Left renal cortex interstitium (tissue), 4 donors: ENCODE measurements at places on chromosomes 1 and 21.

GRCh38 chr1:24020025-24020424 lies 39.9 kb upstream of the SRSF10 start:
- DNase-seq, result no peak

DNA sequence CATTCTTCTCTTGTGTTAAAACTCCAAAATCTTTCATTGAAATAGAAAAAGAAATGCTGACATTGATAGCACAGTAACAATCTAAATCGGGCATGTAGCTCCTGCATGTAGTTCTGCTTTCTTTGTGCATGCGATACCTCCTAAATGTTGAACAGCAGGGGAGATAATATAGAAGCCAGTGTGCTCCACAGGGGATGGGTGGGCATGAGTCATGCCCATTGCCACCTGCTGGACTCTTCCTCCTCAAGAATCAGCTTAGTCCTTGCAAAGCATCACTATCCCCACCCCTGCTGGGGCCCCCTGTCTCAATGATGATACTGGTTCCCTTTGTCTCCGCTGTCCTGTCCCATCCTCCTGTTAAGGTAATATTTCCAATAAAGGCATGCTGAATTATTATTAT lies 203.0 kb downstream of the RWDD3 start:
- DNase-seq, result no peak

DNA sequence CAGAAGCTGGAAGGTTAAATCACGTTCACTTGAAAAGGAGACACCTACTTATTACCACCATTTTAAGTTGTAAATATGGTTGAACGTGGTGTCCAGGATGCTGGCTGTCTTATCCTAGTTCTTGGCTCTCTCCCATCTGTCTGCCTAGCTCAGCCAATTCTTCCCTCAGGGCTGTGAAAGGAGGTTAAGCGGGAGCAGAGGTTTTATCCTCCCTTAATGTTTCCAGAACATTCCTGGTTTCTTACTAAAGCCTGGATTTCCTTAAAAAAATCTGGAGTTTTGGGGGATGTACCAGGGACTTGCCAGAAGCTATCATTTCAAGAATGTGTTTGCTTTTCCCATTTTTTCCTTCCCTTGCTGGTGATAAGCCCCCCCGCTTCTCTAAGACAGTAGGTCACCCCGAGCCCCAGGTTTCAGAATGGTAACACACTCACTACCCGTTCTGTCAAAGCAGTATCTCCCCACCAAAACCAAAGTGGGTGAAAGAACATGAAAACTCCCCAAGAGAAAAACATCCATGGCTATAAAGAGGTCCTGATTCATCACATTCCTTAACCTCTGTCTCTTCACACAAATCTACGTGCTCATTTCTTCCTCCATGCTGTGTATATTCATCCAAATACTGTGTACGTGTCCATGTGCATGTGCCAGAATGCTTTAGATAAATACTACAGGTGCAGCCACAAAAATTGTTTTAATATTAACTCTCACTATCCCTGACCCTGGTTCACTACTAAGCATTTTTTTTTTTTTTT lies 114.7 kb downstream of the MAP3K21 start:
- no peak for DNase-seq

DNA sequence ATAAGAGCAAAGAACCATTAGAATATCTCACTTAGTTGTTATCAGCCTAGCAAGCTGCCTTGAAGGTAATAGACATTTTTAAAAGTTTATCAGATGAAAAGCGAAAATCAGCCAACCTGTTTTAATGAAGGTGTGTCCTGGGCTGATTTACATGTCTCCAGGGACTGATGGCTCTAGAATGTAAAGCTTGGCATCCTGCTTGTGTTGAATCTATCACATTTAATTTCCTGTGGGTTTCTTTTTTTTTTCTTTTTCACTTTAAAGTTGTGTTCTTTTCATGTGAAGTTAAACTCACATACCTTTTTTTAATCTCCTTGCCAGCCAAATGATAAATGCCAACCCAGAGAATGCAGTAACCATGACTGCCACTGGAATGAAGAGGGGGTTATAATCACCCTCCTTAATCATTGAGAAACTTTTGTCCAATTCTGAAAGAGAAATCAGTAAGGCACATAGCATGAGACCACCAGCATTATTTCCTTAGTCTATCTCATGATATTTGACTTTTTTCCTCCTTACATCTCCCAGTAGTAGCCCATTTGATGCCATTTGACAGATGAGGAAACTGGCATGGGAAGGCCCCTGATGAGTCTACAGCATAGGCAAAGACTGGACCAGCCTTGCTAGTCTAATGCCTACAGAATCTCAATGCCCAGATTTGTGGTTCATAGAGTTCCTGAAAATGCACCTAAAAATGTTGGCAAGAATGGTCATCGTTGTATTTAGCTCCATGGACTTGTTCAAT lies 10.0 kb downstream of the SELL start:
- DNase-seq, result no peak

DNA sequence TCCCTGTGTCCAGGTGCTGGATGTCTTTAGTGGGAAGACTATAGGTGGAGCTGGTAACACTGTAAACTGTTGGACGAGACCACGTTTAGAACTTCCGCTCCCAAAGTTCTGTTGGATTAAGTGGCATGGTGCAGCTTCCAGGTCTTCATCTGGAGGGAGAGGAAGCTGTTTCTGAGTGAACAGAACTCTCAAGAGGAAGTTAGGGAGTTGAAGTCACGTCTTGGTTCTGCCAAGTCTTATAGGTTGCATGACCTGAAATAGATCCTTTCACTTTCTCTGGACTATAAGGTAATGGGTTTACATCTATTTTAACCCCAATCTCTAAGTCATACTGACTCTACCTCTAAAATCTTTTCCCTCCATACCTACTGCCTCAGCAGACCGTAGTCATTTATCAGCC lies 97.4 kb upstream of the TNR start:
- no peak for DNase-seq

DNA sequence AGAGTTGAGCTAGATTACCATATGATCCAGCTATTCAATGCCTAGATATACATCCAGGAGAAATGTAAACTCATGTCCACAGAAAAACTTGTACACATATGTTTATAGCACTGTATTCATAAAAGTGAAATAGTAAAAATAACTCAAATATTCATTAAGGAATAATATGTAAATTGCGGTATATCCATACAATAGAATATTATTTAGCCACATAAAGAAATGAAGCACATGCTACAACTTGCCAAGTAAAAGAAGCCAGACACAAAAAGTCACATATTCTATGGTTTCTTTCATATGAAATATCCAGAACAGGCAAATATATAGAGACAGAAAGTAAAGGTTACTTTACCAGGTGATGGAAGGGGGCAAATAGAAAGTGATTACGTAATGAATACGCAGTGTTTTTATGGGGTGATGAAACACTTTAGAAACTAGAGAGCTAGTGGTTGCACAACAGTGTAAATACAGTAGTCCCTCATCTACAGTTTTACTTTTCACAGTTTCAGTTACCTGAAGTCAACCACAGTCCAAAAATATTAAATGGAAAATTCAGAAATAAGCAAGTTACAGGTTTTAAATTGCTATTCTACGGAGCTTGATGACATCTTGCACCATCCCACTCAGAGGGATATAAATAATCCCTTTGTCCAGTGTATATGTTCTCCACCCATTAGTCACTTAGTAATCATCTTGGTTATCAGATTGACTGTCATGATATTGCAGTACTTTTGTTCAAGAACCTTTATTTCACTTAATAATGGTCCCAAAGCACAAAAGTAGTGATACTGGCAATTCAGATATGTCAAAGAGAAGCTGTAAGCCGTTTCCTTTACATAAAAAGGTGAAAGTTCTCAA lies 62.3 kb downstream of the ZNF644 start:
- DNase-seq, result no peak

GRCh38 chr1:98205291-98206017 lies 284.6 kb upstream of the DPYD start:
- no peak for DNase-seq
